ENCODE measurements at places on chromosomes 5 and 9.

- H3K4me3 ChIP-seq = no peak overlapping the region
- H3K4me1 ChIP-seq = peaks cover 2% of the 10 kb centered on the region
- H3K27me3 ChIP-seq = no peaks in the 10 kb centered on the region
Observed at GRCh38 chr5:33659526-33660169, 218.9 kb downstream of the TARS1 start.

GRCh38 chr9:37381094-37381741 lies 41.3 kb upstream of the GRHPR start:
- H3K4me1 ChIP-seq = no peaks in the 10 kb centered on the region
- H3K27ac ChIP-seq = no peak overlapping the region
- H3K27me3 ChIP-seq = peaks cover 23% of the 10 kb centered on the region
- no peaks in the 10 kb centered on the region for H3K36me3 ChIP-seq
- DNase-seq = no peak

DNA sequence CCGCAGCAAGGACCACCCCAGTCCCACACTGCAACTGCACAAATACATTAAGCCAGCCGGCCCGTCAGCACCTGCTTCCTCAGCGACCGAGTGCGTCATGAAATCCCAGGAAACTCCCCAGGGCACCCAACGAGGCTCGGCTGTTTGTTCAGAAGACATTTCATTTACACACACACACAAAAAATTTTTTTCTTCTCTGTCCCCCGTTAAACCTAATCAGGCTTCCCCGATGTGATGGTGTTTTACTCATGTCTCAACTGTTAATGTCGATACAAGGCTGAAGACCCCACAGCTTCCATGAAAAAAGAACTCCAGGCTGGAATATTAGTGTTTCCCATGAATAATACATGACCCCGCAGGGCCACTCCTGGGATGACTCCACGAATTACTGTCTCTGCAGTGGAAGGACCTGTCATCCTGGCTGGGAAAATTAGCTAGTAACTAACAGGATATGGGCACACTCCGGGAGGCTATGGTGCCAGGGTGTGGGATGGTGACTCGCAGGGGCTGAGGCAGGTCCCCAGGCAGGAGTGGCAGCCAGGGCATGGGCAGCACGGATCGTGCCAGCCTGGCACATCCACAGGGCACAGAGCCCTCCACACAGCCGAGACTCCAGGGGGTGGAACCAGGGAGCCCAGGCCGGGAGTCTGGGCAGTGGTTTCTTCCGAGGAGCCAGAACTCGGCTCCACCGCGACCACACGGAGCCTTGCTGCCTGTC lies 102.4 kb downstream of the VAV2 start:
- DNase-seq = peak; percentile 20
- H3K36me3 ChIP-seq = no peaks in the 10 kb centered on the region
- H3K27ac ChIP-seq = no peak overlapping the region
- H3K4me1 ChIP-seq = peaks cover 17% of the 10 kb centered on the region
- H3K4me3 ChIP-seq = no peak overlapping the region

DNA sequence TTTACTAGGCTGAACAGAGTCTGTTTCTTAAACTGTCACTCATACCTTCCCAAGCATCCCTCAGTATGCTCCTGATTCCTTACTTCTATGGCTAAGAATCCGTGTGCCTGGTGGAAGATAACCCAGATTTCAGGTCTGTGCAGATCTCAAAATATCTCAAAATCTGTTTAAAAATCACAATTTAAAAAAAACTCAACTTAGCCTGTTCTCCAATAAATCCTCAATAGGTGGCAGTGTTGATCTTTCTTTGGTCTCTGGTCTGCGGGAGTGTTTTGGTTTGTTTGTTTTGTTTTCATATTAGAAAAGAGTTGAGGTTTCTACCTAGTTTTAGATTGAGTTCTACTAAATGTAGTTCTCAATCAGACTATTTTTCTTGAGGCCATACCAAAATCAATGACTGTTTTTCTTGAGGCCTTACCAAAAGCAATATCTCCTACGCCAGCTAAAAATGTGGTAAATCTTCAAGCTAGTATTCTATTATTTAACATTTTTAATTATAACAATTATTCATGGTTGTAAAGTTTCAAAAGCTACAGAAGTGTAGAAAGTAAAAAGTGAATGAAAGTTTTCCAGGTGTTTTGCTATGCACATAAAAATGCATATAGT lies 57.9 kb downstream of the TGFBR1 start:
- no peaks in the 10 kb centered on the region for H3K36me3 ChIP-seq
- peak; percentile 51 for DNase-seq
- no peak overlapping the region for H3K4me3 ChIP-seq

GRCh38 chr9:126326228-126327005 lies at the start of gene MVB12B:
Gene MVB12B (plus strand): TSS chr9:126326829. CDS start chr9:126326930, 101 bp downstream.
- peak within 1 kb of the TSS; percentile 67 for H3K27ac ChIP-seq
- no peaks in the 10 kb centered on the region for H3K27me3 ChIP-seq
- no peaks in the 10 kb centered on the region for H3K36me3 ChIP-seq
- peak; percentile 8 for DNase-seq
- H3K4me3 ChIP-seq = peak within 1 kb of the TSS; percentile 80
- H3K4me1 ChIP-seq = peaks cover 6% of the 10 kb centered on the region

DNA sequence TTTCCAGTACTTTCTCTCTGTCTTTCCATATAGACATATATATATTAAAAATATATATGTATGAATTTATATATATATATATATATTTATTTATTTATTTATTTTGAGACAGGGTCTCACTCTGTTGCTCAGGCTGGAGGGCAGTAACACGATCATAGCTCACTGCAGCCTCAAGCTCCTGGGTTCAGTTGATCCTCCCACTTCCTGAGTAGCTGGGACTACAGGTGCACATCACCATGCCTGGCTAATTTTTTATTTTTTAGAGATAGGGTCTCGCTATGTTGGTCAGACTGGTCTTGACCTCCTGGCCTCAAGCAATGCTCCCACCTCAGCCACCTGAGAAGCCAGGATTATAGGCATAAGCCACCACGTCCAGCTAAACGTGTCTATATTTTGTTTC lies 210.1 kb downstream of the CD180 start:
- DNase-seq = no peak
- no peak overlapping the region for H3K4me3 ChIP-seq
- H3K36me3 ChIP-seq = no peaks in the 10 kb centered on the region

DNA sequence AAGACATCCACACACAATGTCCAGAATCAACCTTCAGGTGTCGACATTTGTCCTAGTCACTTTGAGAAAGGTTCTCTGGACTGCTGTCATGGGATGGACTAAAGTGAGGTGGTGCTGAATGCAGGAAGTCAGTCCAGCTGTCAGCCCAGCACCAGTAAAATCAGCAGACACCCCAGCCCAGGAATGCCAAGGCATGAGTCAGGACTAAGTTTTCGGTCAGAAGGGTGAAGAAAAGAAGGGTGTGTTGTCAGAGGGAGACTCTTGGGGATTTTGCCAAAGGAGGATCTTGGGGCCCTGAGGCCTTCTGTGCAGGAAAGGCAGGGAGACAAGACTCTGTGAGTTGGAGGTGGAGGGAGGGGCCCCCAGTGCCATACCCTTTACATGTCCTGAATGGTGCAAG lies 69.0 kb upstream of the XPA start:
- peak; percentile 72 for DNase-seq
- H3K27ac ChIP-seq = no peak overlapping the region
- H3K27me3 ChIP-seq = peaks cover 36% of the 10 kb centered on the region
- no peaks in the 10 kb centered on the region for H3K36me3 ChIP-seq
- peaks cover 3% of the 10 kb centered on the region for H3K4me1 ChIP-seq
- H3K4me3 ChIP-seq = no peak overlapping the region

- H3K27ac ChIP-seq = no peak overlapping the region
- no peaks in the 10 kb centered on the region for H3K4me1 ChIP-seq
- H3K36me3 ChIP-seq = no peaks in the 10 kb centered on the region
- H3K4me3 ChIP-seq = no peak overlapping the region
- DNase-seq = no peak
Observed at GRCh38 chr5:136926073-136926472, 560.7 kb upstream of the TRPC7 start.

DNA sequence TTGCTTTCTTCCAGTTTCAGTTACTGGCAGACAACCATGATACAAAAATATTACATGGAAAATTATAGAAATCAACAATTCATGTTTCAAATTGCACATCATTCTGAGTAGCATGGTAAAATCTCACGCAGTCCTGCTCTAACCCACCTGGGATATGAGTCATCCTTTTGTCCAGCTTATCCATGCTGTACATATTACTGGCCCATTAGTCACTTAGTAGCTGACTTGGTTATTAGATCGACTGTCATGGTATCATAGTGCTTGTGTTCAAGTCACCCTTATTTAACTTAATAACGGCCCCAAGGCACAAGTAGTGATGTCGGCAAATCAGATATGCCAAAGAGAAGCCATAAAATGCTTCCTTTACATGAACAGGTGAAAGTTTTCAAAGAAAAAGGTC lies 41.2 kb downstream of the NADK2 start:
- no peak overlapping the region for H3K4me3 ChIP-seq
- H3K4me1 ChIP-seq = peaks cover 2% of the 10 kb centered on the region
- H3K27me3 ChIP-seq = no peaks in the 10 kb centered on the region
- DNase-seq = peak; percentile 55

DNA sequence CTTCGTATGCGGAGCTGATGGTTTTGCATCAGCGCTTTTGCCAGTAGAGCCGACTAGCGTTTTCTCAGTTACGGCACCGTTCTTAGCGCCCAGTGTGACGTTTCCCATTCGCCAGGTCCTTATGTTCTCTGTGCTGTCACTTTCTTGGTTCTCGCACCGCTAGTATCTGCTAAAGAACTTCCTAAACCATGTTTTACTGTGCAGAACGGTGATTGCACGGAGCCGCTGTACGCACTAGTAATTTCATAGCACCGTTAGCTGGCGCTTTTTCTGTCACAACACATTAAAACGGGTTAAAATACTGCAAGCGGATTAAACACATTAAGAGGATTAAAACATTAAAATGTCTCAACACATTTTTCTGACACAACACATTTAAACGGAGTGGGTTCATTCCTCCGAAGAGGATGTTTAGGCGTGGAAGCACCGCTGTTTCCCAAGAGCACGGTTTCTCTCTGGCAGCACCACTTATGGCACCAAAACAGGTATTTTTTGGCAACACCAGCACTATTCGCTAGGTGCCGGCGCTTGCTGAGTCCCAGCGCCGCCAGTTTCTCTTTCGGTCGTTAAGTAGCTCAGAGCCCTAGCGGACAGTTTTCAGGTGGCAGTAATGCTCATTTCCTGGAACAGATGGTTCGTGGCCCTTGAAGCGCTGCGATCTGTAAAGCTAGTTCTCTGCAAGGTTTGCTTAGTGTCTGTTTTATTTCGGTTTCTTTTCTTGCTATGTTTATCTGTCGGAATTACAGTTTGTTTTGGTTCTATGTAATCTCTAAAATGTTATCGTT lies 20.3 kb downstream of the ANXA2R start:
- H3K4me1 ChIP-seq = peaks cover 8% of the 10 kb centered on the region
- H3K4me3 ChIP-seq = peak overlapping the region; percentile 64
- no peaks in the 10 kb centered on the region for H3K27me3 ChIP-seq
- H3K27ac ChIP-seq = peak overlapping the region; percentile 96
- no peaks in the 10 kb centered on the region for H3K36me3 ChIP-seq
- peak; percentile 91 for DNase-seq

- no peaks in the 10 kb centered on the region for H3K36me3 ChIP-seq
- no peak overlapping the region for H3K27ac ChIP-seq
- no peak overlapping the region for H3K4me3 ChIP-seq
- H3K27me3 ChIP-seq = no peaks in the 10 kb centered on the region
- no peaks in the 10 kb centered on the region for H3K4me1 ChIP-seq
- no peak for DNase-seq
Observed at GRCh38 chr5:39700523-39700922, 275.7 kb upstream of the DAB2 start.

DNA sequence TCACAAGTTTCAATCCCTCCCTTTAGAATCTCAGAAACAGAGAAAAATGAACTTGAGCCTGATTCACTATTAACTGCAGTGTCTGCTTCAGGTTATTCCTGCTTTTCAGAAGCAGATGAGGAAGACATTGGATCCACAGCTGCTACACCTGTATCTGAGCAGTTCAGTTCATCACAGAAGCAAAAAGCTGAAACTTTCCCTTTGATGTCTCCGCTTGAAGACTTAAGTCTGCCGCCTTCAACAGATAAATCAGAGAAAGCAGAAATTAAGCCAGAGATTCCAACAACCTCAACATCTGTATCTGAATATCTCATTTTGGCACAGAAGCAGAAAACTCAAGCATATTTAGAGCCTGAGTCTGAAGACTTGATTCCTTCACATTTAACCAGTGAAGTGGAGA lies 42.1 kb downstream of the CMYA5 start:
- peaks cover 19% of the 10 kb centered on the region for H3K27me3 ChIP-seq
- no peak overlapping the region for H3K4me3 ChIP-seq
- no peak overlapping the region for H3K27ac ChIP-seq
- H3K36me3 ChIP-seq = no peaks in the 10 kb centered on the region

DNA sequence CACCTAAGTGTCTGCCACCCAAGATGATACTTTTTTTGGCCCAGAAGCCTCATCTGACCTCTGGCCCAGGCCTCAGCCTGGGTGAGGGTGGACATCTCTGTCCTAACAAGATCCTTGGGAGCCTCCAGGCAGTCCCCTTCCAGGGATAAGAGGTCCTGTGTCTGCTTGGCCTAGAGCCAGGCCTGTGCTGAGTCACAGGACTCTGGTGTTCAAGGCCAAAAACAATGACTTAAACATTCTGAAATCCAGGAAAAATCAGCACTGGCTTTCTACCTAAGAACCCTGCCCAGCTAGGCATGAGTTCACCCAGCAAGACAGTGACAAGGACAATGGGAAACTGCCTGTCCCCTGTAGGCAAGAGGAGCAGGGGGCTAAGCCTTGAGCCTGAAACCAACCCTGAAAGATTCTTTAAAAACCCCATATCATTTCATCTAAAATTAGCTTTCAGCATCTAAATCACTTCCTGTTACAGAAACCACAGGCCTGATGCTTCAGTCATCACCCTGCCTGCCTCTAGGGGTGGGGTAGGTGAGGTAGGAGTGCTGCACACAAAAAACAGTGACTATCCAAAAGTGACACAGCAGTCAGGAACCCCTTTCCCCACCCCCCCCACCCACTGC lies 29.9 kb downstream of the CSF2 start:
- H3K4me3 ChIP-seq = no peak overlapping the region
- no peaks in the 10 kb centered on the region for H3K27me3 ChIP-seq
- peaks cover 24% of the 10 kb centered on the region for H3K4me1 ChIP-seq

GRCh38 chr5:9125852-9126251 lies 420.0 kb downstream of the SEMA5A start:
- DNase-seq = no peak
- no peak overlapping the region for H3K4me3 ChIP-seq
- H3K27me3 ChIP-seq = no peaks in the 10 kb centered on the region

DNA sequence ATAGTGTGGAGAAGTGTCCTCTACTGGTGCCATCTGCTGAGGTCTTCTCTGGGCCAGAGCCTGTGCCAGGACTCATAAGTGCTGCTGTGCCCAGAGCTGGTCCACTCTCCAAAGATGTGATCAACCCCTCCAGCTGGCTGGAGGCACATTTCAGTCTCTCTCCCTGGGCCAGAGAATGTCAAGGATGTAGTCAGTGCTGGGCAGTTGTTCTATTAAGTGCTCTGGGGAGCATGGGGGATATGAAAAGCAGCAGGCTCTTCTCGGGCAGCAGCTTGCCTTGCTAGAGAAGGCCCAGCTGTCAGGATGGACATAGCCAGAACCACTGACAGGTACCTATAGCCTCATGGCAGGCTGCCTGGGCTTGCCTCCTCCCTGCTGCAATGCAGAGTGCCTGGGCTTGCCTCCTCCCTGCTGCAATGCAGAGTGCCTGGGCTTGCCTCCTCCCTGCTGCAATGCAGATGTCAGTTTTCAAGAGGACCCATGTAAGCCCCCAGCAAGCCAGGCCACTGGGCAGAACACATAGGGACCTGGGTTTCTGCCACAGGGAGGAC lies 157.2 kb upstream of the PANK3 start:
- no peaks in the 10 kb centered on the region for H3K4me1 ChIP-seq
- H3K27me3 ChIP-seq = no peaks in the 10 kb centered on the region
- H3K4me3 ChIP-seq = no peak overlapping the region
- DNase-seq = no peak
- H3K36me3 ChIP-seq = no peaks in the 10 kb centered on the region
- H3K27ac ChIP-seq = no peak overlapping the region
